Omental fat pad (tissue), 4 donors: ENCODE measurements at places on chromosomes 11 and 22.

- no peak for DNase-seq
Observed at GRCh38 chr22:22547692-22548300, 11.3 kb downstream of the PRAME start.

DNA sequence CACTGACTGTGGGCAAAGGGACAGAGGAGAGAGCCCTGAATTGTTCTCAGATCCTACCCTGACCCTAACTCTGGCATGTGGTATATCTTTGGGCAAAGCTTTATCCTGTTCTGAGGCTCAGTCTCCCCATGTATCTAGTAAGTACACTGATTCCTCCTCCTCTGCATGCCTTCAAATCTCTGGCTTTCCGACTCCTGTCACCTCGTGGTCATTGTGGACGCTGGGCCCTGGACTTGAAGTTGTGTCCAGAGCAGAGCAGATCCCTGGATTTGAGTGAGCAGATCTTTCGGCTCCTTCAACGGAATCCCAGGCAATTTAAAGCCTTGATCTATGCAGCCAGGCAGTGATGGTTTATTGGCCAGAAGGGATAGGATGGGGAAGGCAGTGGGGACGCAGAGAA lies 3.0 kb downstream of the MOGAT2 start:
- no peak for DNase-seq

GRCh38 chr11:115083144-115083806 lies 404.9 kb downstream of the NXPE2 start:
- DNase-seq: no peak

- no peak for DNase-seq
Observed at GRCh38 chr22:49676230-49676629, 151.4 kb downstream of the BRD1 start.

- no peak for DNase-seq
Observed at GRCh38 chr11:45212566-45213315, 66.3 kb downstream of the PRDM11 start.

- no peak for DNase-seq
Observed at GRCh38 chr11:72300268-72300667, 56.3 kb upstream of the PHOX2A start.

- DNase-seq: no peak
Observed at GRCh38 chr11:111526501-111526900, 11.9 kb downstream of the HOATZ start.

GRCh38 chr22:39351689-39352214 lies 2.0 kb downstream of the SYNGR1 start:
- no peak for DNase-seq

- DNase-seq: no peak
Observed at GRCh38 chr22:38075961-38076360, 8.0 kb downstream of the SLC16A8 start.

GRCh38 chr11:19829109-19829837 lies 116.6 kb downstream of the NAV2 start:
- no peak for DNase-seq

DNA sequence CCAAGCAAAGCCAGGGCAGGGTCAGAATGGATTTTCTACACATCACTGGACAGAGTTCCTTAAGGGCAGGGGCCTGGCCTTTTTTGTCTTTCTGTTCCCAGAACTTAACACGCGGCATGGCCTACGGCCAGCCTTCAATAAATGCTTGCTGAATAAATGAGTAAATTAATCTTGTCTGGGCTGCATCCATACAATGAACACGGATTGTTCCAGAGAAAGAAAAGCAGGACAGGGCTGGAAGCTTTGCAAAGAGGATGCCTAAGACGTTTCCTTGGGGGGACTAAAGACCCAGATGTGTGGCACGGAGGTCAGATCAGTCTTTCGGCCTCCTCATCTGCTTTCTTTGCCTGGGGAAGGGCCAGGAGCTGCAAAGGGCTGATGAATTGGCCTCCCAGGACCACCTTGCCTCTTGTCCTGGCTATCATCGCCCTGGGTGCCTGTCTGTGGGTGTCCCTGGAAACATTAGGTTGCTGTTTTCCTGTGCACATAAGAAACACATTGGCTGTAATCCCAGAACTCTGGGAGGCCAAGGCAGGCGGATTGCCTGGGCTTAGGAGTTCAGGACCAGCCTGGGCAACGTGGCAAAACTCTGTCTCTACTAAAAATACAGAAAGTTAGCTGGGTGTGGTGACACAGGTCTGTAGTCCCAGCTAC lies 20.8 kb upstream of the RFPL3 start:
- no peak for DNase-seq
